A549 treated with ZK216348 at 1 μM for 4 hours (cell line): ENCODE measurements at places on chromosomes 7 and 10. TPM values are rescaled to one million over a fixed set of nuclear protein-coding genes. Genes with fewer than 3 reads are reported as not detected.

Gene HOGA1
- 0.78 to 1.7 TPM (median 1.2 TPM) in 5 replicates for total RNA-seq

Gene PDZD7
- total RNA-seq: 0.44 to 1.2 TPM (median 0.79 TPM) in 5 replicates

Gene TYW1
- 13.9 to 17.8 TPM (median 14.9 TPM) in 5 replicates for total RNA-seq

Gene RASA4B
- 0.78 to 2.1 TPM (median 1.5 TPM) in 5 replicates for total RNA-seq

Gene LLCFC1
- total RNA-seq: not detected in 5 replicates

Gene SPDYE6
- not detected in 5 replicates for total RNA-seq

Gene UNCX
- total RNA-seq: 0.21 TPM in 1 of 5 replicates, not detected in the others

Gene GARIN1A
- total RNA-seq: 0.52 to 1.2 TPM (median 0.75 TPM) in 5 replicates

Gene TAS2R3
- not detected in 5 replicates for total RNA-seq

Gene MINPP1
- total RNA-seq: 16.5 to 28.4 TPM (median 27.0 TPM) in 5 replicates

Gene PIP4K2A
- total RNA-seq: 21.0 to 46.5 TPM (median 25.3 TPM) in 5 replicates

Gene KBTBD2
- total RNA-seq: 20.2 to 28.5 TPM (median 24.9 TPM) in 5 replicates

Gene GDF10
- total RNA-seq: 0.05 to 0.19 TPM (median 0.11 TPM) in 4 of 5 replicates, not detected in the other

Gene CDCA7L
- 13.2 to 18.5 TPM (median 17.6 TPM) in 5 replicates for total RNA-seq

Gene SLC18A2
- not detected in 5 replicates for total RNA-seq

Gene FERD3L
- not detected in 5 replicates for total RNA-seq

Gene BET1
- total RNA-seq: 19.4 to 30.3 TPM (median 24.2 TPM) in 5 replicates

Gene PIP
- total RNA-seq: 0.51 to 0.75 TPM (median 0.71 TPM) in 3 of 5 replicates, not detected in the others

Gene GBX1
- 0.23 TPM in 1 of 5 replicates, not detected in the others for total RNA-seq

Gene H2AZ2
- total RNA-seq: 228 to 269 TPM (median 252 TPM) in 5 replicates

Gene TLX1
- not detected in 5 replicates for total RNA-seq

Gene SRRM3
- total RNA-seq: 5.8 to 11.6 TPM (median 10.0 TPM) in 5 replicates

Gene MBL2
- not detected in 5 replicates for total RNA-seq

Gene PRPS1L1
- not detected in 5 replicates for total RNA-seq

Gene MOGAT3
- total RNA-seq: not detected in 5 replicates

Gene ZNF248
- 2.8 to 5.2 TPM (median 4.0 TPM) in 5 replicates for total RNA-seq

Gene CHST15
- 7.3 to 9.4 TPM (median 8.8 TPM) in 5 replicates for total RNA-seq

Gene LRRC4
- total RNA-seq: not detected in 5 replicates

Gene AGBL3
- 0.67 to 1.2 TPM (median 1.00 TPM) in 5 replicates for total RNA-seq

Gene EN2
- total RNA-seq: 0.62 to 1.0 TPM (median 0.96 TPM) in 5 replicates

Gene MYL10
- not detected in 5 replicates for total RNA-seq

Gene MACROH2A2
- 24.8 to 28.7 TPM (median 28.0 TPM) in 5 replicates for total RNA-seq

Gene LHPP
- total RNA-seq: 11.8 to 14.8 TPM (median 12.5 TPM) in 5 replicates

Gene ZNF425
- 1.3 to 1.9 TPM (median 1.5 TPM) in 5 replicates for total RNA-seq

Gene GATA3
- 3.2 to 5.7 TPM (median 4.4 TPM) in 5 replicates for total RNA-seq

Gene LRGUK
- total RNA-seq: 0.18 to 0.73 TPM (median 0.36 TPM) in 5 replicates

Gene CPED1
- not detected in 5 replicates for total RNA-seq

Gene CRHR2
- not detected in 5 replicates for total RNA-seq

Gene TMEM26
- 0.05 to 0.82 TPM (median 0.22 TPM) in 4 of 5 replicates, not detected in the other for total RNA-seq

Gene SFTPA1
- total RNA-seq: not detected in 5 replicates
